NCI-H187 treated with DMSO at 0.1 percent for 48 hours (cell line): ENCODE measurements at places on chromosomes 12 and 14.

DNA sequence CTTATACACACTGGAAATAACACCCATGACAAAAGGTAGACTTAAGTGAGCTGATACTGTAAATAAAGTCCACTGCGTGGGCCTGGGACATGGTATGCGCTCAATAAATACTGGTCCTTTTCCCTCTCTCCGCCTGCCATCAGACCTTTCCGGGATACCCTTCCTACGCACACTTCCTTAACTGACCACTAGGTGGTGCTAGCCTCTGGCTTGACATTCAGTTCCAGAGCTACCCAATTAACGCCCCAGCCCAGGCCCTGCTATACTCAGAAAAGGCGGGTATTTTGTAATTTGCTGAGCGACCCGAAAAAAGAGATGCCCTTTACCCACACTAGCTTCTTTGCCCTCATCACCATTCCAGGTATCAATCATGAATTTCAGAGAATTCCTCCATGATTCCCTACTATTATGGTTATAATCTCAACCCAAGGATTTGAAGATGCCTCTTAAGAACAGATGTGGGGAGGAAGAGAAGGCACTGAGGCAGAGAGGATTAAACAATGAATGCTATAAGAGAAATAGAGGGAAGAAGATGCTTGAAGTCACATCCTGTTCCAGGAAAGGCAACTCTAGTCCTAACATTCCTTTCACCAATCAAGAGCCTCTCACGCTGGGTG is 3.9 kb upstream of the LRP1 start:
- DNase-seq, result peak; percentile 65

- DNase-seq, result no peak
Observed at GRCh38 chr12:104536841-104537240, 80.1 kb downstream of the CHST11 start.

- no peak for DNase-seq
Observed at GRCh38 chr12:123621619-123622530, 11.6 kb downstream of the EIF2B1 start.

DNA sequence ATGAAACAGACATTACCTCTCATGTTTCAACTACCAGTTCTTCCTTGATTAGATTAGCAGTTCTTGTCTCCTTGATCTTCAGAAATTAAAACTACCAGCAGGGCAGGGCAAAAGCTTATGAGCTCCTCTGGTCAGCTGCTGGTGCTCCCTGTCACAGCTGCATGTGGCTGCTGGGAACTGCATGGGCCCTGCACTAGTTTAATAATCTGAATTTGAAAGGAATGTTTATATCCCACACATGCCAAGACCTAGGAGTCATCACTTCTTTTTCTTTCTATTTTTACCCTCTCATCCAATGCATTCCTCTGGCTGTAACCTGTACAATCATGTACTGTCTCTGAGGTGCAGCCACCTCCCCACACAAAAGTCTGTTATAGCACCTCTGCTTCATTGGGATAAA is 73.9 kb downstream of the ARMH4 start:
- no peak for DNase-seq

- DNase-seq, result no peak
Observed at GRCh38 chr14:69532561-69533340, 41.9 kb downstream of the CCDC177 start.

GRCh38 chr14:90747909-90748308 is 68.3 kb downstream of the TTC7B start:
- no peak for DNase-seq

DNA sequence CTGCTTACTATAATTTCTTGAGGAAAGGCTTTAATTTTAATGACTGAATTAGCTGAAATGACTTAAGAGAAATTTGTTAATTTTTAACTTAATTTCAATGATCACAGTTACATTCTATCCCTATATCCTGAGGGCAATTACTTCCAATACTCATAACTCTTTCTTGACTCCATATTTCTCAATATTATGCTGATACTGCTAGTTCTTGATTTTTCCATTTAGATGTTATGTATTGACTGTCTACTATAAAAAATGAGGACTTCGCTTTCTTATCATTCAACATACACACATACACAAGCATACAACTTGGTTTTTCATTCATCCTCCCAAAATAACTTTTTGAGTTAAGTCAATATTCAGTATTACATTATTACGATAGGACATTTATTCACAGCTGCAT is 176.2 kb downstream of the PHLDA1 start:
- no peak for DNase-seq

DNA sequence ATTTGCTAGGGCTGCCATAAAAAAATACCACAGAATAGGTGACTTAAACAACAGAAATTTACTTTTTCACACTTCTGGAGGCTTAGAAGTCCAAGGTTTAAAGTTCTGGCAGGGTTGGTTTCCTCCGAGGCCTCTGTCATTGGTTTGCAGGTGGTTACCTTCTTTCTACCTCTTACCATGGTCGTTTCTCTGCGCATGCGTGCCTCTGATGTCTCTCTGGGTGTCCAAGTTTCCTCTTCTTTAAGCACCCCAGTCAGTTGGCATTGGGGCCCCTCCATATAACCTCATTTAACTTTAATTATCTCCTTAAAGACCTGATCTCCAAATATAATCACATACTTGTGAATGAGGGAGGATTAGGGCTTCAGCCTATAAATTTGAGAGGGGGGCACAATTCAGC is 103.2 kb downstream of the SLC15A5 start:
- no peak for DNase-seq

GRCh38 chr12:52708010-52708409 is 4.7 kb upstream of the KRT77 start:
- no peak for DNase-seq

GRCh38 chr12:116200812-116201211 is 76.7 kb downstream of the MED13L start:
- DNase-seq, result no peak

- DNase-seq, result no peak
Observed at GRCh38 chr12:122841544-122842321, 6.5 kb downstream of the HIP1R start.

GRCh38 chr14:71267691-71268090 is 360.4 kb downstream of the PCNX1 start:
- no peak for DNase-seq

DNA sequence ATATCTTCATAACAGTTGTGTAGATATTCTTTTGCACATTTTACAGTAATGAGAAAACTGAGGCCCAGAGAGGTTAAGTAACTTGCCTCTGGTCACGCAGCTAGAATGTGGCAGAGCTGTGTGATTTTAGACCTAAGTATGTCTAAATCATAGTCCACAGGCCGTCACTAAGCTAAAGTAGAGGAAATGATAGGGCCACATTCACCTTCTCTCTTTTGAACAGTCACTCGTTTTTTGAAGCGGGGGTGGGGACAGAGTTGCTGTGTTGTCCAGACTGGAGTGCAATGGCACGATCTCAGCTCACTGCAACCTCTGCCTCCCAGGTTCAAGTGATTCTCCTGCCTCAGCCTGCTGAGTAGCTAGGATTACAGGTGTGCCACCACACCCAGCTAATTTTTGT is 68.5 kb downstream of the RASSF3 start:
- no peak for DNase-seq

DNA sequence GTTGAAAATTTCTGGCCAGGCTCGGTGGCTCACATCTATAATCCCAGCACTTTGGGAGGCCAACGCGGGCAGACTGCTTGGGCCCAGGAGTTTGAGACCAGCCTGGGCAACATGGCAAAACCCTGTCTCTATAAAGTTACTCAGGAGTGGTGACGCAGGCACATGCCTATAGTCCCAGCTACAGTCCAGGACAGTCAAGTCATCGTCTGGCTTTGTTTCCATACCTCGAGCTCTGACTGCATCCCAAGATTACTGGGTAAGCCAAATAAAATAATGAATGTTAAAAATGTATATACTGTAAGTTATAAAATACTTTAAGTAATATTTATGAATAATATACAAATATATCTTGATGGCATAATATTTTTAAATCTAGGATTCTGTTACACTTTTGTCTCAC is 23.0 kb upstream of the GXYLT1 start:
- no peak for DNase-seq

DNA sequence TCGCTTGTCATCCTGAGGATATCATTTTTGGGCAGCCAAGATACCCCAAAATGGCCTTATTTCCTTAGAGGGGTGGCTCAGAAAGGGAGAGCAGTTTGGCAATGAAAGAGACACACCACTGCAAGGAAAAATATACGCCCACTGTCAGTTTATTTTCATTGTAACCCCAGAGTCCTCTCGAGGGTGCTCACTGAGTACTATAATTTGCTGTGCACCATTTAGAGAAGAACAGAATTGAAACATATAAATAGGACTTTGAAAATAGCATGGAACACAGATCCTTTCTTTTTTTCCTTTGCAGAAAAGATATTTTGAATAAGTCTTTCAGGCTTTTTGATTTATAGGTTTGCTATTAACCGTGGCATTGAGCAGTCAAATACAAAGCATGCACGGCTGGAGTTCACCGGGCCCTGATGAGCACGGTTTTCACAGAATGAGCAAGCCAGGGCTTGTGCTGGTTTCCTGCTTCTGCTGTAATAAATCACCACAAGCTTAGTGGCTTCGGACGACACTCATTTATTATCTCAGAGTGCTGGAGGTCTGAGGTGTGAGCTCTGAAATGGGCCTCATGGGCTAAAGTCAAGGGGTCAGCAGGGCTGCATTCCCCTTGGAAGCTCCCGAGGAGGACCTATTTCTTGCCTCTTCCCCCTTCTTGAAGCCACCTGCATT is 152.3 kb downstream of the ZNF664 start:
- no peak for DNase-seq

- DNase-seq, result no peak
Observed at GRCh38 chr12:121264951-121265515, 31.5 kb downstream of the CAMKK2 start.
